ENCODE measurements at places on chromosomes 1 and 21. TPM values are rescaled to one million over a fixed set of nuclear protein-coding genes. Genes with fewer than 3 reads are reported as not detected.

S100A16 gene
- total RNA-seq, result not detected

C4BPA gene
- not detected for total RNA-seq

DNA sequence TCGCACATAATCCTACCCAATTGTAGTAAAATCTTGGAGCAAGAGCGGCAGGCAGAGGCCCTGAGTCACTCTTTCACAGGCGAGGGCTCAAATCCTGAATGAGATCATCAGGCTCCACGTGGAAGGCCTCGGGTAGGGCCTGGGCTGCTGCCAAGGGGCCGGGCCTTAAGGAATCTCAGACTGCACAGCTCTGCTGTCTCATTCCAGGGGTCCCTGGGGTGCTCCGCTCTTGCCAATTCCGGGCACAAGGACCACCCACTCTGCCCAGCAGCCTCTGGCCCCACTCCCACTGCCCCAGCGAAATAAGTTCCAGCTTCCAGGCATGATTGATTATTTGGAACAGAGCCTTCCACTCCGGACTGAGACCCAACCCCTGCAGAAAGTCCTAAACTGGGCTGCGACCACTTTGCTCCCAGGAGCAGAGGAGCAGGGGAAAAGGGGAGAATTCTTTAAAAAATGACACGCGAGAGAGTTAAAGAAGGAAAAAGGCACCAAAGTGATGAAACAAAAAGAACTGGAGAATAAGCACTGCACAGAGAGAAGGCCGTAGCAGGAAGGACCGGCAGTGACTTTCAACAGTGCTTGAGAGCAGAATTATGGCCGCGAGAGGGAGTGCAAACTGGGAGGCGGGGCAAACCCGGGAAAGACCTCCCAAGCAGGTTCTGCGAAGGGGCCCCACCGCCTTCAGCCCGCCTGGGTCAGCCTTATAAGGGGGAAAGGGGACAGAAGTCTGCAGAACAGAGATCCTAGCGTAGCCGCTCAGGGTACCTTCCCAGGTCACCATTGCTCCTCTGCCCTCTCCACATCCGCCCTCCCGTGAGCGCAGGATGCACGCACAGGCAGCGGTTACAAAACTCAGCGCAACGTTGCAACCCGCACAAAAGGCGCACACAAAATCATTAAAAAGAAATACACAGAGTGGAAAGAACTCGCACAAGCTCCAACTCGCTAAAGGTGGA lies 2.0 kb downstream of the ADAMTS1 start:
- H3K27ac ChIP-seq, result peak overlapping the region; percentile 87
- peak overlapping the region; percentile 83 for H3K4me3 ChIP-seq
- peaks cover 58% of the 10 kb centered on the region for H3K4me1 ChIP-seq
- DNase-seq, result peak; percentile 77
- H3K27me3 ChIP-seq, result peaks cover 16% of the 10 kb centered on the region

NEXN gene
- total RNA-seq, result not detected

GRCh38 chr1:81915937-81916336 lies 115.2 kb downstream of the ADGRL2 start:
- no peak overlapping the region for H3K4me3 ChIP-seq
- no peaks in the 10 kb centered on the region for H3K36me3 ChIP-seq
- H3K27ac ChIP-seq, result no peak overlapping the region
- H3K4me1 ChIP-seq, result no peaks in the 10 kb centered on the region
- H3K27me3 ChIP-seq, result no peaks in the 10 kb centered on the region

GRCh38 chr1:169260478-169261151 lies 107.0 kb downstream of the NME7 start:
- H3K27me3 ChIP-seq, result no peaks in the 10 kb centered on the region
- H3K36me3 ChIP-seq, result peaks cover 45% of the 10 kb centered on the region
- H3K4me3 ChIP-seq, result no peak overlapping the region
- no peak for DNase-seq

DNA sequence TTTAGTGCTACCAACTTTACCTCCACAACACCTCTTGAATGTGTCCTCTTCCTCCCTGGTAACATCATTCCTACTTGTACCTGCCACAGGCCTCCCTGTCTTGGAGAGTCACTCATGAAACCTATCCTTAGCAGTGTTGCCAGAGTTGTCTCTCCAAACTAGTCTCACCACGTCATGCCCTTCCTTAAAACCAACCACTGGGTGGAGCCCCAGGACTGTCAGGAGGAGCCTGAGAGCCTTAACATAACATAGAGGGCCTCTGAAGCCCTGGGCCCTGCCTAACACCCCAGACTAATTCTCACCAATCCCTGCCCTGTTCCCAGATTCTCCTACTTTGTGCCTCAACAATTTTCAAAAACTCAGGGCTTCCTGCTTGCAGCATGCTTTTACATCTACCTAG lies 65.3 kb downstream of the ZNF697 start:
- no peaks in the 10 kb centered on the region for H3K36me3 ChIP-seq
- no peak for DNase-seq
- H3K4me3 ChIP-seq, result no peak overlapping the region
- H3K4me1 ChIP-seq, result no peaks in the 10 kb centered on the region
- no peaks in the 10 kb centered on the region for H3K27me3 ChIP-seq
- H3K27ac ChIP-seq, result no peak overlapping the region
